Sigmoid colon (tissue), 7 donors: ENCODE measurements at places on chromosomes 16 and 17. TPM values are rescaled to one million over a fixed set of nuclear protein-coding genes. Genes with fewer than 3 reads are reported as not detected.
A peak's percentile ranks its signal among the peaks of the same experiment; 100 is the strongest.

DNA sequence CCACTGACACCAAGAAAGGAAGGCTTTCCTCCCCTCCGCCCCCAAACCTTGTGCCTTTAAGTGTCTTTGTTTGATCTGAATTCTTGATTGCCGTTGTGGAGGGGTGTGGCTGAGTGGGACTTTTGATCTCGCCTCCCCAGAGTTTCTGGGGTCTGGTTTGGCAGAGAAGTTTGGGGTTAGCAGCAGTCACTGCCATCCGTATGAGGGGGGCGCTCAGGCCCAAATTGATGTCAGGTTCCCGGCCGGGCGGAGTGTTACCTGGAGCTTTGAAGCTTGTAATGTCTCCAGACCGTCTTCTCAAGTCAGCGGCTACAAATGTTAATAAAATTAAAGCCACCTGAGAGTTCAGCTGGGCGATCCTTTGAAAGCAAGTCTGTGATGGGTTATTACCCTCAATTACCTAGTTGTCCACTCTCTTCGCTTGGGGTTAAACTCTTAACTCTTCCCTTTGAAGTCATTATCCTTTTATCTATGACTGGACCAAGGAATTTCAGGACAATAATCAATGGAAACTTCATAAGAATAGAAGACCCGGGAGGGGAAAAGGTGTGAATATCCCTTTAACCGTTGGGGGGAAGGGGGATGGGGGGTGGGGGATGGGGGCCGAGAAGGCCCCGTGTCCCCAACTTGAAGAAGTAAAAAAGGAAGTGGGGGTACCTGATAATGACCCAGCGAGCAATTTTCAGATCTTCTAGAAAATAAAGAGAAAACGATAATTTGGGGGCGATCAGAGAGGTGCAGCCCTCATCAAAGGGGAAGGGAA is 31.8 kb upstream of the AXIN2 start:
- no peak for DNase-seq

DNA sequence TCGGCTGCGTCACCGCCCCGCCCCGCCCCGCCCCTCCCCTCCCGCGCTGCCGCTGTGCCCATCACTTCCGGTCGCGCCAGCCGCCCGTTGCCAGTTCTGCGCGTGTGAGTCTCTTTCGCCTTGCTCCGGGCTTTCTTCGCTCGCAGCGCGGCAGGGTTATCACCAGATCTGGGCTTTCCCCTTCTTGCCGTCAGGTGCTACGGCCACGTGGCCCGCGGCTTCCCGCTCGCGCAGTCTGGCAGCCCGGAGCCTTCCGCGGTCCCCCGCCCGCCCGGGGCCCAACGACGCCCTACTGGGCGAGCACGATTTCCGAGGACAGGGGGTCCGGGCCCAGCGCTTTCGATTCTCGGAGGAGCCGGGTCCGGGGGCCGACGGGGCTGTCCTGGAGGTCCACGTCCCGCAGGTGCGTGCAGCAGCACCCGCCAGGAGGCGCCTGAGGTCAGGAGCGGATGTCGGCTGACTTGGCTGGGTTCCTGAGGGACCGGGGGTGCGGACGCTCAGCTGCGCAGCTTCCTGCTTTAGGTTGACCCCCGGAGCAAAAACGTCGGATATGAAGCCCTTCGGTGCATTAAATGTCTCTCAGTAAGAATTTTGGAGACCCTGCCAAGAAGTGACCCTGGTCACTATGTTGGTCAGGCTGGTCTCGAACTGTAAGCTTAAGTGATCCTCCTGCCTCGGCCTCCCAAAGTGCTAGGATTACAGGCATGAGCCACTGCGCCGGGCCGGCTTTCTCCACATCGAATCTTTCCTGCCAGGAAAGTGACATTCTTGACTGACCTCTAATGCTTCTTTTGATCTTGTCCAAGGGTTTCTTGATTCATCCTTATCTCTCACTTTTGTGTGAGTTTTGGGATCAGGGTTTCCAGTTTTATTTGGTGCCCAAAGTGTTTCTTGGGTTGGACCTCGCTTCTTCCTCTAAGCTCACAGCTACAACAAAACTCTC is at the start of gene METTL23:
Gene METTL23, plus strand, starts transcription at position 64 of the 943 bp plus-strand sequence. CDS start 2,872 bp downstream, outside the sequence.
- peak; percentile 95 for DNase-seq

GRCh38 chr16:88784074-88784855 is 755 bp downstream of the PIEZO1 start:
- DNase-seq = peak; percentile 94

GRCh38 chr16:8727131-8727806 is 52.9 kb downstream of the ABAT start:
- DNase-seq = peak; percentile 6

The KRTAP17-1 gene
- total RNA-seq = not detected

- no peak for DNase-seq
Measured at GRCh38 chr17:42971589-42971988, 7.3 kb upstream of the AARSD1 start.

The PIEZO1 gene
- 97.4 TPM for total RNA-seq

DNA sequence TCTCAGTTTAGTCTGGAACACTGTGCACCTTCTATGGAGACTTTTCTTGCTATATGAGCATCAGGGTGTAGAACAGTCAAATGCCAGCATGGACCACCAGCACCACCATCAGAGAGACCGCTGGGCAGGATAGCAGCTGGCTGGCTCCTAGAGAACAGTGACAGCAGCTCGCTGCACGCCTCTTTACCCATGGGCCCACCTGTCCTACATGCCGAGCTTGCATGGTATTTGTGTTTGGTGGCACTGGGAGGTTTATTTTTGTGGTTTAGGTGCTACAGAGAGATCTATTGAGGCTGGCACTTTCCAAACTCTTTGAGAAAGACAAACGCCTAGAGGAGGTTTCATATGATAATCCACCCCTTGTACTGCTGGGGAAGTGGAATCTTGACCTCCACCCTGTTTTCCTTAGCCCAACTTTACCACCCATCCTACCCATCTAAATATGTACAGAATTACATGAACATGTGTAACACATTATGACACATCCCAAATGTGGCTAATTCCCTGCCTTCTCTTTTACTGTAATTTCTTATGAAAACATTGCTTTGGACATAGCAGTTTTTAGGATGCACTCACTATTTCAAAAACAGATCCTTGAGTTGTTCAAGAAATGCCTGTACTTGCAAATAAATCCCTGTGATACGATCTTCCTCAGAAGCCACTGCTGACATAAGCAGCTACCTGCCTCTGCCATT is 46.3 kb downstream of the COG7 start:
- peak; percentile 44 for DNase-seq

The IGFALS gene
- 2.2 TPM for total RNA-seq

DNA sequence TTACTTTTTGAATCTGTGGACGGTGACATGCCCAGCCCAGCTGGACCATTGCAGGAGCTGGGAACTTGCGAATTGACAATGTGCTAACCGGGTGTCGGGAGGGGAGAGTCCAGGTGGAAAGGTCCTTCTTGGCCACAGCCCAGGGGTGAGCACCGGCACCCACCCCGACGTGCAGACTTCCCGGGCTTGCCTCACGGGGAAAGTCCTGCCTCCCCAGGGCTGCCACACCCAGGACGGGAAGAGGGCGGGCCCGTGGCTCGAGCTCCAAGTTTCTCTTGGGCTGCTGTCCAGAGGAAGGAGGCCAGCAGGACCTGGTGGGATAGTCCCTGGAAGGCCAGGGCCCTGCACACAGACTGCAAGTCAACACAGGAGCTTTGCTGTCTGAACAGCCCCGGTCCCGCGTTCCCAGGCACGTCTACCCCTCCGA is 17.7 kb downstream of the CARD14 start:
- peak; percentile 83 for DNase-seq

DNA sequence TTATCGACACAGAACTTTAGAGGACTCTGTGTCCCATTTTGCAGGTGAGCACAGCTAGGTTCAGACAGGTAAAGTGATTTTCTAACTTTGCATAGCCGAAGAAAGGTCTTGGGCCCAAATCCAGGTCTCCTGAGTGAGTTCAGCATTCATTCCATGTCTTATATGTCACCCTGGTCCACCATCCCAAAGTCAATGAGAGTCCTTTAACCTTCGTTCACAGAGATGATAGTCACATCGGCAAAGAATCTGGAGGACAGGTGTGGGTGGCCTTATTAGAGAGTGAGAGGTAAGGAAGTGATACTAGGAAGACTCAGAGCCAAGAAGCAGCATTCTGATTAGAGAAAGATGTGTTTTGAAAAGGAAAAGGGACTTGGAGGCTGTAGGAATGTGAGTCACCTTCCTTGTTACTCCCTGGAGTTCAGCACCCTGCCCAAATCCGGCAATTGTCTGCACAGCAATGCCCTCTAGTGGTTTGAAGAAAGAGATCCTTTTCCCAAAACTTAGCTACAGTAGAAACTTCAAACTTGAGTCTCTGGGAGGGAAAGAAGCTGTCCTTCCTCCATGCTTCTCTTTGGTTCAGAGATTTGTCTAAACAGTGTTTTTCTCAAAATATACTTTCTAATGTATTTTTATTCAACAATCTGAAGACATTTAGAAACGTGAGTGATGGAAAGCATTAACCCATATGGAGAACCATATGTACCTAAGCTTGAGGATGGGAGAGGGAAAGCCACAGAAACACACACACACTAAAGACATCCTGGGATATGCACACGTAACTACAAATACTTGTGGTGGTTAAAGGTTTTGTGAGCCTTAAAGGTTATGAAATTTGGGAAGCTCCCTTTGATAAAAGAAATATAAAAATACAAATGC is 96.4 kb upstream of the SHISA6 start:
- DNase-seq = no peak

GRCh38 chr17:640436-640835 is 74.2 kb downstream of the VPS53 start:
- DNase-seq = no peak

The DLX3 gene
- total RNA-seq = not detected

The TMEM238L gene
- not detected for total RNA-seq

- DNase-seq = no peak
Measured at GRCh38 chr17:40498281-40499084, 2.9 kb downstream of the TNS4 start.

DNA sequence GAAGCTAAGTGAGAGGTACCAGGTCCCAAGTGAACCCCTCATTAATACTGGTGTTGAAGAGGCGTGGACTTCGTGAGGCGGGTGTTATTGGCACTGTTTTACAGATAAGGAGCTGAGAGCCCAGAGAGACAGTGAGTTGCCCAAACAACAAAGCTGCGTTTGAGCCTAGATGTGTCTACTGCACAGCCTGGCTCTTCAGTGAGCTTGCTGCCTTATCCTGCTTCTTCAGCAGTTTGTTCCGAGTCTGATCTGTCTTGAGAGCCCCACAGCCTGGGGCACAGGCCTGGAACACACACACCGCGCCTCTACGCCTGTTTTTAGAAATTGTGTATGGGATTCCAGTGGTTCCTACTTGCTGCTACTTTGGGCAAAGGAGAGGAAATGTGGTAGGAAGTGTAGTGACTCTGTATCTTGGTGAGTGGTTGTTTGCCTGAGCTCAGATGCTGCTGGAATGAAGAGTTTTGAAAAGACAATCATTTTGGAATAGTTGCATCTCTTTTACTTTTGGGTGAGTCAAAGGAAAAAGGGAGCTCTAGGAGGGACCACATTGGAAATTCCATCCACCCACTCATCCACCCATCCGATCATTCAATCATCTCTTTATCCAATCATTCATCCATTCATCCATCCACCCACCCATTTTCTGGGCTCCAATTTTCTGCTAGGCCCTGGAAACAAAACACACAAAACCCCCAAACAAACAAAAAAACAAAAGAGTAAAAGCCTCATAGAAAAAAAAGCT is 22.3 kb upstream of the PLCG2 start:
- DNase-seq = no peak

The DYNLL2 gene
- total RNA-seq = 19.4 TPM

DNA sequence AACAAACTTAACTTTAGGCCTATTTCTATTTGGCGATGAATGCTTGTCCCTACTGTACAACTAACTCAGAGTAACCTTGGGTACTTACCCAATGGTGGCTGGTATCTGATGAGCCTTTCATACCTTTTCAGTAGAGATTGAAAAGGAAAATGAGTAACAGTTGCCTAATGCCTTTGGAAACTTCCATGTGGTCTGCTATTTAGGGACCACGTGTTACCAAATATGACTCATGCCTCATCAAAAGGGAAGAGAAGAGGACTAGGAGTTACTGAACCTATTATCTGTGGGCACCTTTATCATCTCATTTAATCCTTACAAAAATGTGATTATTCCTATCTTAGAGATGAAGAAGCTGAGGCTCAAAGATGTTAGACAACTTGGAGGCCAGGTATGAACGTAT is 8.1 kb downstream of the MYOCD start:
- no peak for DNase-seq

GRCh38 chr16:88330971-88331890 is 51.5 kb upstream of the ZNF469 start:
- DNase-seq = no peak

GRCh38 chr17:66146394-66146793 is 45.5 kb downstream of the CEP112 start:
- no peak for DNase-seq

DNA sequence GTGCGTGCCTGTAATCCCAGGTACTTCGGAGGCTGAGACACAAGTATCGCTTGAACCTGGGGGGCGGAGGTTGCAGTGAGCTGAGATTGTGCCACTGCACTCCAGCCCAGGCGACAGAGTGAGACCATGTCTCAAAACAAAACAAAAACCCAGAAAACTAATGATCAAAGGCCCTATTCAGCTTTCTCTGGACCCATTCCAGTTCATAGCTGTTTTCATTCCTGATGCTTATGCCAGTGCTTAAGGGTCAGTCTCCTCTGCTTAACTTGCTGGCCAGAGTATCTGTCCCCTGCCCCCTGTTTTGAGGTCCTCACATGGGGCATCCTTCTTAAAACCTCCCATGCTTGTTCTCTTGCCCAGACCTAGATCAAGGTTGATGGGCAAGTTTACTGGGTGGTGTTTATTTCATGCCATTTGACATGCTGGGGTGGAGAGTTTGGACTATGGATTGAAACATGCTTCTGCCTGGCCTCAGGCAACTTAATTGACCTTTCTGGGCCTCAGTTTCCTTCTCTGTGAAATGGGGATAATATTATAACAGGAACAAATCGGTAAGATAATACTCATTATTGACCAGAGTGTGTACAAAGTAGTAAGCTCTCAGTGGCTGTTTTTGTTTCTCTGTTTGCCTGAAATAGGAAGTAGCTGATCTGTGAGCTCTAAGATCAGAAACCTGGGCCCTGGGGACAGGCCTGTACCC is 369.8 kb downstream of the CPPED1 start:
- no peak for DNase-seq

The PLLP gene
- total RNA-seq = 2.3 TPM

DNA sequence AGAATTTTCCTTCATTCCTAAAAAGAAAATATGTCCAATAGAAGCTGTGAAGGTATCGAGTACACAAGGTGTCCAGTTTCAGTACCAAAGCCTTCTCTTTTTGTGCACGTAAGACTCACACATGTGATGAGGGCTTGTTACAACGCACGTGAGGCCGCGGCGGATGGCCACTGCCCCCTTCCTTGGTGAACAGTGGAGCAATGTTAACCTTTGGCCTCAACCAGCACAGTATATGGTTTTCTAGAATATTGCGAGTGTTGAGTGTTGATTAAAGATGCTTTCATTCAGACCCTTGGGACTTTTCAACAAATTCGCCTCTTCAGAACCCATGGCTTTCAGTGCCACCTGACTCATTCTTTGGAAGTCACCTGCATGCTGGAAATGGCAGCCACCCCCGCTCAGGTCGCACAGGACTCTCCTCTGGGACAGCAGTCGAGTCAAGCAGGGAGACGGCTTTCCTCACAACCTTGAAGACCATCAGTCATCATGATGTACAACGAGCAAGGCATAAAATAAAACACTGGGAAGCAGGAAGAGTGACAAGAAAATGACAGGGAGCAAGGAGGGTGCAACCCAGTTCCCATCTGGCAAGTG is 14.5 kb downstream of the MAP1LC3B start:
- DNase-seq = peak; percentile 58

The MYH13 gene
- total RNA-seq = not detected

The PTX4 gene
- total RNA-seq = not detected
